Uterus (tissue), 4 donors: ENCODE measurements at places on chromosomes 1 and 21.
A peak's percentile ranks its signal among the peaks of the same experiment; 100 is the strongest.

DNA sequence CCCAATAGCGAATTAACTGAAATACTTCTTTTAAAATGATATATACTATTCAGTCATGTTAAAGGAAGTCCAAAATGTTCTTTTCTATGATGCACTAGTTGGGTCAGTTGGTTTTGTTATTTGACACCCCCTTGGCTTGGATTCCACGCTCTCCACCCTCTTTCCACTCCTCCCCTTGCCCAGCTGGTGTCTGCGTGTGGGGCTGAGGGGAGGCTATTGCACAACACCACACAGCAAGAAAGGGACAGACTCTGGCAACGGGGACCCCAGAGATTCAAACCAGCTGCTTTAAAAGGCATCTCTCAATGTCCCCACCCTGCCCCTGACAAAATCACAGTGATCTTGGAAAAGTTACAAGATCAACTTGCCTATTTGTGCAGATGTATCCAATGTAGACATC lies 394.3 kb downstream of the TGFB2 start:
- peak; percentile 49 for DNase-seq

DNA sequence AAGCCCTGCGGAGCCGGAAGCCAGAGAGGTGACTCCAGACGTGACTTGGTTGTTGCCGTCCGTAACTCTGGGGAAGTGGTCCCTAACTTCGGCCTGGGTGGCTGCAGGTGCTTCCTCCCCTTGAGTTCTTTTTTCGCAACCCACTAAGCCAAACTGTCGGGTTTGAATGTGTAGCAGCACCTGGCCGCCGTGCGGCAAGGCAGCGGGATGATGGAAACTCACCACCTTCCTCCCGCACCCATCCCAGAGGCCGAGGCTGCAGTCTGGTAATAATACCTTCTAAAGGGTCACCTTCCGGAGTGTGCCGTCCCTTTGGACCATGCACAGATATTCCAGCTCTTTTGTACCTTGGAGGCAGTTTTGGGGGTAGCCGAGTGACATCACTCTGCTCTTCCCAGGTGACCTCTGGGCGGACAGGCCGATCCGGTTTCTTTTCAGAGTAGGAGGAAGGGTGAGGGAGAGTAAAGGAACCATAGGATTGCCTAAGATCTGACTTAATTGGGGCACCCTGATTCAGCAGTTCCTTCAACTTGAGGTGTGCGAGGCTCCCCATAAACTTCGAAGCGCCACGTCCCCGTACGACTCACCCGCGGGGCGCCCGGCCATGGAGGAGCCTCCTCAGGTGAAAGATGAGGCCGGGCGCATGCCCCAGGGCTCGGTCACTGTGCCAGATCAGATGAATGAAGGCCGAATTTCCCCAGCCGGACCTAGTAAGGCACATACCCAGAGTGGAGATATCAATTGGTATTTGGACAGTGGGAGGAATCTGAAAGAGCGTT lies 1.0 kb downstream of the KCNK1 start:
- DNase-seq: no peak

- DNase-seq: no peak
Observed at GRCh38 chr1:77012066-77012465, 144.8 kb downstream of the ST6GALNAC5 start.

- DNase-seq: no peak
Observed at GRCh38 chr1:70382682-70383081, 28.2 kb upstream of the ANKRD13C start.

DNA sequence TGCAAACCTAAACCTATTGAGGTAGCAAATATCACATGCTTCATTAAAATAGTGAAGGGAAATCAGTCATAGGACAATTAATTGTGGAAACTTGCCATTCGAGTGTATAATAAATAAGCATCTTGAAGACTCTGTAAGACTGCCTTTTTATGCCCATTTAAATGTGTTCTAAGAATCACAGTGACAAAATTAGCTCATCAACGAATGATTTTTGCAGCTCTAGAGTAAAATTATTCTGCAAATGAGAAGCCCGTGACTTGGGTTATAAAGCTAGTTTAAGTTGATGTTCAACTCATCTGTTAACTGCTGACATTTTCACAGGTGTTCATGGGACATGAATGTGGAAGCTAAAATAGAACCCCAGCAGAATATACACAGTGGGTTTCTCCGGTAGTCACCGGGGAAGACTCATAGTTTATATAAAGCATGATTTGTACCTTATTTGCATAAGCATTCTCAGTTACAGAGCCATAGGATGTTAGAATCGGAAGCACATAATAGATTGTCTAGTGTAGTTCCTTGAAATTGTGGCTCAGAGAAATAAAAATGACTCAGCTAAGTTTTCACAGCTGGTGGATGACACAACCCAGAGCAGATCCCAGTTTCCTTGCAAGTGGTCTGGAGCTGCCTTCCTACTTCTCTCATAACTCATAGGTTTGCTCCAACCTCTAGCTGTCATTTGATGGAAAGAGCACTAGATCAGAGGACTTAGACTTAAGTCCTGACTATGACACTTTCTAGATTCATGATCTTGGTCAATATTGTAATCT lies 107.3 kb downstream of the UCHL5 start:
- peak; percentile 54 for DNase-seq
